ENCODE measurements at places on chromosomes 6 and 20.

DNA sequence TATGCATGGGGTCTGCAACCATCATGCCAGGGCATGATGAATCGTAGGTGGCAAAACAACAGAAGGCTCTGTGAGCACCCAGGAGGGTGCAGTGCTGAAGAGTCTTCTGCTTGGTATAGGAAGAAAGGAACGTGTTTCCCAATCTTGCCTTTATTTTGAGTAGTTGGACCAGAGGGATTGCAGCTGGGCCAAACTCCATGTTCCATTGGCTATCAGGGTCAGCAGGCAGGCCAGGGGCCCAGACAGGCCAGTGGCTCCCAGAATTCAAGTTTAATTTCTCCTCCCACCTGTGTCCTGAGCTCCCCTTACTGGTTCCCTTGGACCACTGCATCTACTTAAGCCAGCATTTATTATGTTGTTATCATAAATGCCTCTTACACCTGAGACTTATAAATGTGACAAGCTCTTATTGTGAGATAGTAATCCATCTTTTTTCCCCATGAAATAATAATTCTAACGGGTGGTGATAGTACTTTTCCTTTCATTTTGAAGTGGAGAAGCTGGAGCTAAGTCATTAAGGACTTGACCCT, 918 bp upstream of the TRIM38 start:
- DNase-seq: no peak

DNA sequence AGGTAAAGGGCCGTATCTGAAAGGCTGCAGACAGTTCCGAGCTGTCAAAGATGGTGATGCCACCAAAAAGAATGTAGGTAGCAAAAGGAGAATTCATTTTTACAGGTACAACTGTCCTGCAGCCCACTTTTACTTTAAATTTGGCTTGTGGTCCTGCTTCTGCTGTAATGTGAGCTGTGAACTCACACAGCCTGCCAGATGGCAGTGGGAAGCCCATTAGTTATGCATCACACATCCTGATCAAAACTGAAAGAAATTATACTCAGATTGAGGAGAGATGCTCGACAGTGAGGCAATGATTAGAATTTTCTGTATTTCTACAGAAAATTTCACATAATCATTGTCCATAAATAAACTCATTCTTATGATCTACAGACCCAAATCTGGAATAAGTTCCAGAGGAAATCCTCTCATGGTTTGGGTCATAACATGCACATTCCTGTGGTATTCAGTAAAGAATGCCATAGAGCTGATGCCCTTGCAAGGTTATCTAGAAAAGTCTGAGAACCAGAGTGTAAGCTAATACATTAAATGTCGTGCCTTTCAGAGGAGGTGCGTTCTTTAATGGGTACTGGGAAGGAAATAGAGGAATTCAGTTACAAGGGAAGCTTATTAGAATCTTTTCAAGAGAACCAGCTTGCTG, 23.9 kb upstream of the E2F3 start:
- peak; percentile 81 for DNase-seq

GRCh38 chr6:33126101-33126714, 50.4 kb downstream of the HLA-DPB1 start:
- peak; percentile 52 for DNase-seq

- DNase-seq: no peak
These were observed 31.8 kb downstream of the SAYSD1 start for GRCh38 chr6:39083231-39083634.

- no peak for DNase-seq
These were observed 63.0 kb downstream of the JPH2 start for GRCh38 chr20:44123874-44124535.

GRCh38 chr6:74656453-74656852, 549.4 kb downstream of the COL12A1 start:
- no peak for DNase-seq

DNA sequence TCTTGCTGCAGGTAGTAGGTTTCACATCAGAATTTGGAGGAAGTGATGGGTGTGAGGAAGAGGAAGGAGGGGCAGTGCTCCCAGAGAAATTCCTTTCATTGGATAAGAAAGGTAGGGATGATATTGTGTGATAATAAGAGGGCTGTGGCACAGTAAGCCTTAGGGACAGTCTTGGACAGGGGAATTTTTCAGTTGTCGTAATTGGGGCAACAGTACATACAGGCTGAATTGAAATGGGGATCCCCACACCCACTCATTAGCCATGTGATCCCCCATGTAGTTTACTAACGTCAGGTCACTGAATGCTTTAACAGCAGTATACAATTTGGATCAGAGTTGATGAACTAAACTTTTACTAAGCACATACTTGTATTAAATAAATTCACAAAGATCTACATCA, 79.4 kb downstream of the FOXO3 start:
- DNase-seq: no peak

DNA sequence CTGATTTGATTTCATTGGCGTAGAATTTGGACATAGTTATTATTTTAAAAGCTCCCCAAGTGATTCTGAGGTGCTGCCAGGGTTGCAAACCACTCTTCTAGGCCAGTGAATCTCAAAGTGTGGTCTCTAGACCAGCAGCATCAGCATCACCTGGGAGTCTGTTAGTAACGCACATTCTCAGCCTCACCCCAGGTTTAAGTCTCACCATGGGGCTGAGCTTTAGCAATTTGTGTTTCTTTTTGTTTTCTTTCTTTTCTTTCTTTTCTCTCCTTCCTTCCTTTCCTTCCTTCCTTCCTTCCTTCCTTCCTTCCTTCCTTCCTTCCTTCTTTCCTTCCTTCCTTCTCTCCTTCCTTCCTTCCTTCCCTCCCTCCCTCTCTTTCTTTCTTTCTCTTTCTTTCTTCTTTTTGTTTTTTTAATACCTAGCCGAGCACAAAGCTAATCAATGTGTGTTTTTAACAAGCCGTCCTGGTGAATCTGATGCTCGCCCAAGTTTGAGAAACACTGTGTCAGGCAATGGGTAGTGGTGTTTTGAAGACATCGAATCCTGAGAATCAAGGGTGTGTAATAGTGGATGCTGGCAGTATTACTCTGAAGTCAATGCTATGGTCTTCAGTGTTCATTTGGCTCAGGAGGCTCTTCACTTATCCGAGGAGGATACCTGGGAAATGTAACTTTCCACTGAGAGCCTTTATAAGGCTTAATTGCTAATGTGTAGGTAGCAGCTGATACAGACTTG, 104.9 kb downstream of the SLX4IP start:
- DNase-seq: no peak

- no peak for DNase-seq
These were observed 3.7 kb upstream of the RFPL4B start for GRCh38 chr6:112343390-112343789.

- no peak for DNase-seq
These were observed 90.2 kb upstream of the EEF1E1 start for GRCh38 chr6:8192597-8192996.

DNA sequence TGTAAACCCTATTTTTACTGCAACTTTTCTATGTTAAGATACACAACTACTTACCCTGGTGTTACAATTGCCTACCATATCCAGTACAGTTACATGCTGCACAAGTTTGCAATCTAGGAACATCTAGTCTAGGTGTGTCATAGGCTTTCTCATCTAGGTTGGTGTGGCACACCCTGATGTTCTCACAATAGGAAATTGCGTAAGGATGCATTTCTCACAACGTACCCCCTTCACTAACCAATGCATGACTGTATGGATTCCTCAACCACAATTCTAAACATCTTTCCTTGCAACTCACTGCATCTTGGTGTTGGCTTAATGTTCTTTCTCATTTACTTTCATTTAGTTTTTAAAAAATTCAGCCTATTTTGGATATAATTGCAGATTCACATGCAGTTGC, 31.6 kb downstream of the GJA10 start:
- DNase-seq: no peak

- DNase-seq: no peak
These were observed 47.2 kb downstream of the RFX6 start for GRCh38 chr6:116924245-116924644.

DNA sequence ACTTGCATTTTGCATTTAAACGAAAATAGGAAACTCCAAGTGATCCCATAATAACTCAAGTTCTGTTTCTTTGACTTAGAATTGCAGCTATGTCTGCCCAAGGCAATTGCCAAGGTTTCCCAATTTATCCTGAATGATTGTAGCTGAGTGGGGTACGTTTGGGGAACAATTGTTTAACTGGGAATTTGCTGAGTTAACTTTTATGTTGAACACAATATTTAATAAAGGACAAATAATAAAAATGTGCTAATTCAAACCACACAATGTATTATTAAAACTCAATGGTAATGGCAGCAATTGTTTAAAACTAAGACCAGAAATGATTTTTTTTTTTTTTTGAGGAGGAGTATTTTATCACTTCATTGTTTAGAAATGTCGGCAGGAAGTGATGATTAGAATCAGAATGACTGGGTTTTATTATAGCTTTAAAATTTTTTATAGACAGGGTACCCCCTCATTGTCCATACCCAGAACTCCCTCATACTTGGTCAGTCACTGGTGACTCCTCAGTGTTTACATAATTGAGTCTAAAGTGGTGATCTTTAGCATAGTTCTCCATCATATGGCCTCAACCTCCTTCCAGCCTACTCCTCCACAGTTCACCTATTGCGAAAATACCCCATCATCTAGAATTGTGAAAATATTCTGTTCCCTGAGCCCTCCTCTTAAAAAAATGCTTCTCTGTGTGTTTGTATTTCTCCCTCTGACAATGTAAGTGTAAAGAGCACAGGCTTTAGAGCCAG, 389.2 kb upstream of the CITED2 start:
- DNase-seq: peak; percentile 78

- no peak for DNase-seq
These were observed 596.1 kb downstream of the QKI start for GRCh38 chr6:164010441-164011103.

DNA sequence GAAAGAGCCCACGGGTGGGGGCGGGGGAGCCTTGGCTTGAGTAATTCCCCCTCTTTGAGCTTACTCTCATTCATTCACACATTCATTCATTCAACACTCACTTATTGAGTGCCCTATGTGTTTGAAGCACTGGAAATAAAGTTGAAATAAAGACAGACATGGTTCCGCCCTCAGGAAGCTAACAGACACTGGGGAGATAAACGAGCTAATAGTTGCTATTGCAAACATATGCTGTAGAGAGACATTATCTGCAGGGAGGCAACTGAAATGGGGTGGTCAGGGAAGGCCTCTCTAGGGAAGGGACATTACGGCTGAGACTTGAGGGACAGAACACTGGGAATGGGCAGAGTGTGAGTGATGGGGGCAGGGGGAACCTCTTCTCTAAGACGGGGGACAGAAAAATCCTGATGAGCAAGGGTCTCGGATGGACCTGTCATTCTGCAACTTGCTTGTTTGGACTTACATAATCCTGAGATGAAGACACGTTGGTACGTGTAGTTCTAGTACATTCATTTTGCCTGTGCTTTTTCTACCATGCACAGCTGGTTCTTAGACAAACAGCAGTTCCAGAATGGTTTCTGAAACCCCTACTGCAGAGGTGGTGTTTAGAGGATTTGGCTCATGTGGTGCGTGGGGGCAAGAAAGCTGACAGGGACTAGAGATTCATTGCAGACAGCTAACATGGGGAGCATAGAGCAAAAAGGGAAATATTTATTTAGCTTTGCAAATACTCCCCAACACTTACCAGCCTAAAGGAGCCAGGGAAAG, 71.1 kb upstream of the BLCAP start:
- no peak for DNase-seq

- DNase-seq: no peak
These were observed 2.4 kb downstream of the SYNE1 start for GRCh38 chr6:152634773-152635172.

- peak; percentile 71 for DNase-seq
These were observed 11.9 kb downstream of the PCIF1 start for GRCh38 chr20:45946149-45946970.

GRCh38 chr6:136920216-136920615, 1.9 kb upstream of the SLC35D3 start:
- DNase-seq: no peak

GRCh38 chr6:143007646-143008045, 53.0 kb upstream of the AIG1 start:
- peak; percentile 37 for DNase-seq

DNA sequence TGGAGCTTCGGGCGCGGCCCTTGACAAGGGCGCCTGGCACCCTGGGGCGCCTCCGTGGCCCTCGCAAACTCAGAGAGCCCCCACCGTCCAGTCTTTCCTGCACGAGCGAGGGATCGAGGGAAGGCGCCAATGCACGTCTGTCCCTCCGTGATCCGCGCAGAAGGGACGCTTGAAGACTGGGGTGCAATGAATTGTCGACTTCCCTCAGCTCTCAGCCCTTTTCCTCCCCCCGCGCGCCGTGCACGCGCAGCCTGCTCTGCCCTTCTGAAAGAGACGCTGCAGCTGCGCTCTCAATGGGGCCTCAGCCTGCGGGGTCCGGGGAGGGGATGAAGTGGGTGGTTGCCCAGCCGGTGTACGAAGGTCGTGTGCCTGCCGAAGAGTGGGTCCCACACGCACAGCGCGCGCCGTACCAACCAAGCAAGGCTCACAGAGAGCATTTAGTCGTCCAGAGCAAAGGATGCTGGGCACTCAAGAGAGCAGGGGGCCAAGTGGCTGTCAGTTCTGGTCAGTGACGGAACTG, 5.5 kb upstream of the SOX4 start:
- peak; percentile 56 for DNase-seq

DNA sequence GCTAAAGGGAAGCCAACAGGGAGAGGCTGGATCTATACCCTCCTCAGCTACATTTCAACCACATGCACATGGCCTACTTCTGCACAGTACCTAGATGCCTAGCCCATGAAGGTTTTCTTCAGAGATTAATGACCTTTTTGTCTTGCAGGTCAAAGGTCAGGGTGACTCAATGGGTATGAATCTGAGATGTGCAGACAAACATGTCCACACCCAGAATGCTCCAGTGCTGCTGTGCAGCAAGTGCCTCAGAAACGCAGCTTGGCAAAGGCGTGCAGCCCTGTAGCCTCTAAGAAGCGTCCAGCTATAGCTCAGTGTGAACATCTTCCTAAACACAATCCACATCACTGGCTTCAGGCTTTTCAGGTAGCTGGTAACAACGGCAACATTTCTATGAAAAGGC, 24.4 kb downstream of the MAP1LC3A start:
- DNase-seq: peak; percentile 34

- DNase-seq: peak; percentile 92
These were observed 17.8 kb downstream of the LRP11 start for GRCh38 chr6:149846321-149846720.

GRCh38 chr6:118644007-118644406, 7.4 kb downstream of the CEP85L start:
- DNase-seq: peak; percentile 35

DNA sequence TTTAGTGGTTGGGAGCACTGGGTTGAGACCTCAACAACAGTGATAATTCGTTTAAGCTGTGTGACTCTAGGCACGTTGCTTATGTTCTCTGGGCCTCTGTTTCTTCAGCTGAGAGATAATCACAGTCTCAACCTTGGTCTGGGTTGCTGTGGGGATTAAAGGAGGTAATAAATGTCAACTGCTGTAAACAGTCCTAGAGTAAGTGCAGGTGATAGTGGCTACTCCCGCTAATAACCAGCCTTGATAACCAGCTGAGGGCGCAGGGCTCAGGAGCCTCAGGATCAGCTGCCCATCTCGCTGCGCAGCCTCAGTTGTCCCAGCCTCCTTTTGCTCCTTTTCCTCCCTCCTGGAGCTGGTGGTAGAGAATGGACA, 58.0 kb downstream of the JARID2 start:
- DNase-seq: no peak
